ENCODE measurements at places on chromosomes 2 and 18.

DNA sequence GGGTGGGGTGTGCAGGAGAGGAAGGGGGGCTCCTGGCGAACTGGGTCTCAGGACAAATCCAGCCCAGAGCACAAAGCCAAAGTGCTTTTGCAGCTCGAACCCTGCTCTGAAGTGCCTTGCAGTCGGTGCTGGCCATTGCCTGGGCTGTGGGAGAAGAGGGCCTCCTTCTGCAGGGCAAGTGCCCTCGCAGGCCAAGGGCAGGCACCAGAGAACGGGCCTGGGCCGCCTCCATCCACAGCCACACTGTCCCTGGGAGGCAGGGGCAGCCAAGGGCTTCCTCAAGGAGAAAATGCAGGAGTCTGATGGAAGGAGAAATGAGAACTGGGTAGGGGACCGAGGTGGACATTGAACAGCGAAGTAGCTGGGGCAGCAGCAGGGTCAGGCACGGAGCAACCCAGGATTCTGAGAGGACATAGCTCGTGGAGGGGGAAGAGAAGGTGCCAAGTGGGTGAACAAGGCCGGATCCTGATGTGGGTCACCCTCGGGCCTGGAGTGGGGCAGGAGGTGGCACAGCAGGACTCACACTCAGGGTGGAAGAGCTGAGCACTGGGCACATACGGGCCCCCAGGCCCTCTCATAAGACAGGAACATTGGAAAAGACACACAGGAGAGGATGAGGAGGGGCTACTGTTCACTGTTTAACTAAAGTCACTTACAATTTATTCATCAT is 312.8 kb upstream of the SALL3 start:
- DNase-seq: no peak

- DNase-seq: no peak
Measured at GRCh38 chr2:5703166-5703565, 11.0 kb downstream of the SOX11 start.

DNA sequence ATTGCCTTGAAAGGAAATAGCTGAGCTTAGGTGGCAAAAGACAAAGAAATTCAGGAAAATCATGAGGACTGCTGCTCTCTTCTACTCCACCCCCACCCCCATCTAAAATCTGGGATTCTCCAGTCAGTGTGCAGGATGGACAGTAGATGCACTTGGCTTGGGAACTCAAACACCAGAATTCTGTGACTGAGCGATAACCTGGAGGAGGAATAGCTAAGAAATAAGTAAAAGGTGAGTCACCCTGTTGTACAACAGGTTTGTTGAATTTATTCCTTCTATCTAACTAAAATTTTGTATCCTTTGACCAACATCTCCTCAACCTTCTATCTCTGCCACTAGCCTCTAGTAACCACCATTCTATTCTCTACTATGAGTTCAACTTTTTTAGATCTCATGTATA is 1029.9 kb upstream of the ACVR2A start:
- DNase-seq: no peak

GRCh38 chr18:42268186-42268725 is 313.2 kb downstream of the PIK3C3 start:
- DNase-seq: no peak

GRCh38 chr2:41989501-41990180 is 58.2 kb upstream of the PKDCC start:
- DNase-seq: no peak

DNA sequence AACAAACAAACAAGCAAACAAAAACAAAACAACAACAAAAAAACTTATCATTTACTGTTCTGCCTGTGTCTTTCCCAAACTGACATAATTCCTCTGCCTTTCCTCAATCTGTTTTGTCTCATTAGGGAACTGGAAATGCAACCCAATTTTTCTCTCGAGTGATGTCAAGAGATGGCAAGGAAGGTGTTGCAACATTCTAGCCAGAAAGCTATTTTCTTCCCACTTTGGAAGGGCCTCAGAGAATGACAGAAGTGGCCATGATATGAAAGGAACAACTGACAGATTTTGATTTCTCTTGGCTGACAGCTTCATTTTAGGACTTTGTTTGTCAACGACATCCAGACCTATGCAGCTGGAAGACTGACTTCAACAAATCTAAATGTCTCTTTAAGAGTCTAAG is 24.7 kb downstream of the RND3 start:
- DNase-seq: no peak

DNA sequence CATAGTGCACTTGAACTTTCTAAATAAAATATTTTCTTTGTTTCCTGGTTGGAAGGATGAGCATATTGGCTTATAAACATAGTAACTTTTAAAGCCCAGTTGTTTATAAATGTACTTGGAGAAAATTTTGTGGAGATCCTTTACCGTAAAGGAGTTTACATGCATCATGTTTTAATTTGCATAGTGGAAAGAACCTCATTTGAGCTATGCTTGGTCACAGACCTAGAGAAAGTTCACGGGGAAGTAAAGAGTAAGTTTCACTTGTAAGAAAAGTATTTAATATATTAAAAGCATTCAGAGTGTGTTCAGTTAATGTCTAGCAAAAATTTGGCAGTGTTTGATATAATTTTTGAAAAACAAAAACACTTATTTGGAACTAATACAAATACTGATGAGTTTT is 45.3 kb downstream of the PIKFYVE start:
- no peak for DNase-seq

- no peak for DNase-seq
Measured at GRCh38 chr2:203972066-203972465, 35.5 kb downstream of the ICOS start.

DNA sequence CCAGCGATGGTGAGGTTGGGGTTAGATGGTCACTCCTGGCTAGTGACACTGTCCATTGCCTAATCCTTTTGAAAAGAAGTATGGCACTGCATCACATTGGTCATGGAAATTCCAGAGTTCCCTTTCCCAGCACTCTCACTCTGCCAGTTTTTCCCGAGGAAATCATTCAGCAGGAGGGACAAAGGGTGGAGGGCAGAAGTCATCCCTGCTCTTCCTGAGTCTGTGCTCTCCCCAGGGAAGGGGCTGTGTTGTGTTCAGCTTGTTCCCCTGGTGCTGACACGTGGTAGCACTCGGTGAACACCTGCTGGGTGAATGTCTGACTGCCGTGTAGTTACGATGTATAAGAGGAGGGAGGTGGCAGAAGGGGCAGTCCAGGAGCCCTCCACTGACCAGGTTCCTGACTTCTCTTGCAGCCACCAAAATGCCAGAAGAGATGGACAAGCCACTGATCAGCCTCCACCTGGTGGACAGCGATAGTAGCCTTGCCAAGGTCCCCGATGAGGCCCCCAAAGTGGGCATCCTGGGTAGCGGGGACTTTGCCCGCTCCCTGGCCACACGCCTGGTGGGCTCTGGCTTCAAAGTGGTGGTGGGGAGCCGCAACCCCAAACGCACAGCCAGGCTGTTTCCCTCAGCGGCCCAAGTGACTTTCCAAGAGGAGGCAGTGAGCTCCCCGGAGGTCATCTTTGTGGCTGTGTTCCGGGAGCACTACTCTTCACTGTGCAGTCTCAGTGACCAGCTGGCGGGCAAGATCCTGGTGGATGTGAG is 21.6 kb downstream of the STEAP3 start:
- no peak for DNase-seq

- DNase-seq: no peak
Measured at GRCh38 chr2:239388236-239389151, 12.3 kb downstream of the HDAC4 start.

DNA sequence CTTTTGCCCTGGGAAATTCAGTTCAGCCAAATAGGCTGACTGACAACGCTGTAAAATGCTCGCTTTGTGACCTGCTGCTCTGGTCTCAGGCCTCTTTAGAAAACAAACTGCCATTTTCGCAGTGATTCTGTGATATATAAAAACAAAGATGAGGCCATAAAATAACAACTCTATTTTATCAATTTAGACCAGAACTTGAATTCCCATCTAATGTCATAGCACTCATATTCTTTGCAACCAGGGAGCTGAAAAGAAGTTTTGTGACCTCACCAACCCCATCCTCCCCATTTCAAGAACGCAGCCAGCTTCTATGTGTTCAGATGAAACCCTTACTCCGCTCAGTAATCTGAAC is 40.3 kb downstream of the TCF4 start:
- no peak for DNase-seq

- DNase-seq: no peak
Measured at GRCh38 chr2:64823794-64824193, 165.4 kb upstream of the SLC1A4 start.

- DNase-seq: no peak
Measured at GRCh38 chr2:53708988-53709387, 58.6 kb upstream of the CHAC2 start.

- peak; percentile 87 for DNase-seq
Measured at GRCh38 chr2:120253021-120253882, 600 bp downstream of the RALB start.

GRCh38 chr2:143452817-143453451 is 323.7 kb downstream of the ARHGAP15 start:
- no peak for DNase-seq

DNA sequence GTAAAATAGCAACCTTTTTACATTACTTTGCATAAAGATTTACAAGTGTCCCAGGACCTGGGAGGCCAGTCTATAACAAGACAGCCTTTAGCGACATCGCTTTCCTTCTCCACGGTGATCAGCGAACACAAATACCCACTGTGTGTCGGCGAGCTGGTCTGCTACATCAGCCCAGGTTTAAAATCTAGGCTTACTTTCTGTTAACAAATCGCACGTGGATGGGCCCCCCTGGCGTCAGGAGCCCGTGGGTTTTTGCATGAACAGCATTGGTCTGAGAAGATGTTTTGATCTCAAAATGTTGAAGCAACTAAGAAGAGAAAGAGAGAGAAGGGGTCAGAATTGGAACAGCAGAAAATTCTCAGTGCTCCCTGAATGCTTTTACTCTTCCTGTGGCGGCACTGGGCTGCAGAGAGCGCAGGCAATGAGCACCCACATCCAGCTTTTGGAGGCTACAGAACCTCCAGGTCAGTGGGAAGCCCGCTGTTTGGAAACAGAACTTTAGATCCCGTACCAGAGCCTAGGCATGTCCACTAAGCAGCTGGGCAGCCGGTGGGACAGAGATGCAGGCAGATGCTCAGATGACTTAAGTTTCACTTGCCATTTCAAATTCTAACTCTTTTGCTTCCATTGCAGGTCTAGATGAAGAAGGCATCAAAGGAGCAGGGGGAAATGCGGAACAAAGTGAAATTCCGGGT is 32.9 kb downstream of the CYP27C1 start:
- no peak for DNase-seq

GRCh38 chr2:198044777-198045176 is 240.4 kb downstream of the PLCL1 start:
- no peak for DNase-seq

GRCh38 chr2:84442888-84443287 is 16.2 kb downstream of the SUCLG1 start:
- DNase-seq: no peak

DNA sequence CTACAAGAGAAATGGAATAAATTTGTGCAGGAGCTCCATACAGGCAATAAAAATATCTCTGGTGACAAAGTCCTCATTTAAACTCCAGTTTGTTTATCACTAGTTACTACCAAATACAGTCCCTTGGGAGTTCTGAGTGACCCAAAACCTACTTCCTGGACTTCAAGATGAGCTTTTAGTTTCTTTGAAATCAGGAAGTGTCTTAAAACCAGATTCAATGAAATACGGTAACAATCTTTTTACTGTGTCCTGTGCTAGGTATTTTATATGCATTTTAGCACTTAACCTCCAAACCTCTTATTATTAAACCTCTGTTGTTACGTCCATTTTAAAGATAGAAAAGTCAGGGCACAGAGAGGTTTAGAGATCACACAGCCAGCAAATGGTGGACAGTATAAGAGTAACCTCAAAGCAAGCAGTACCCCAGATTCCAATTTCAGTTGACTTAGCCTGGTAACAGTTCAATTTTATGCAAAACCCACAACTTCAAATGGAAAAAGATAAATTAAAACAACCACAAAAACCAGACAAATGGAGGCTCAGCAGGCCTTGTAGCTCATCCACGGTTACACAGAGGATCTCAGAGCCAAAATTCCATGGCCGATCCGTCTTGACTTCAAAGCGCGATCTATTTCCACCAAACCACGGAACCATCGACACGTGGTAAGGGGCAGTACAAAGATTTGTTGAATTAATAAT is 1.3 kb upstream of the KCMF1 start:
- peak; percentile 55 for DNase-seq

GRCh38 chr2:218039171-218039570 is 29.9 kb upstream of the RUFY4 start:
- DNase-seq: peak; percentile 19
